ENCODE measurements at places on chromosomes 1 and 21. TPM values are rescaled to one million over a fixed set of nuclear protein-coding genes. Genes with fewer than 3 reads are reported as not detected.

The TM2D1 gene
- total RNA-seq, result 34.8 TPM

The CD34 gene
- total RNA-seq, result 154 TPM

The KRTAP12-2 gene
- not detected for total RNA-seq

The DDAH1 gene
- total RNA-seq, result 46.1 TPM

The IVL gene
- total RNA-seq, result not detected

The FCRL3 gene
- 0.19 TPM for total RNA-seq

The SAMD13 gene
- total RNA-seq, result 0.71 TPM

All from posterior vena cava (tissue), 2 donors.